GM18507 (cell line): ENCODE measurements at places on chromosomes 5 and 9.

DNA sequence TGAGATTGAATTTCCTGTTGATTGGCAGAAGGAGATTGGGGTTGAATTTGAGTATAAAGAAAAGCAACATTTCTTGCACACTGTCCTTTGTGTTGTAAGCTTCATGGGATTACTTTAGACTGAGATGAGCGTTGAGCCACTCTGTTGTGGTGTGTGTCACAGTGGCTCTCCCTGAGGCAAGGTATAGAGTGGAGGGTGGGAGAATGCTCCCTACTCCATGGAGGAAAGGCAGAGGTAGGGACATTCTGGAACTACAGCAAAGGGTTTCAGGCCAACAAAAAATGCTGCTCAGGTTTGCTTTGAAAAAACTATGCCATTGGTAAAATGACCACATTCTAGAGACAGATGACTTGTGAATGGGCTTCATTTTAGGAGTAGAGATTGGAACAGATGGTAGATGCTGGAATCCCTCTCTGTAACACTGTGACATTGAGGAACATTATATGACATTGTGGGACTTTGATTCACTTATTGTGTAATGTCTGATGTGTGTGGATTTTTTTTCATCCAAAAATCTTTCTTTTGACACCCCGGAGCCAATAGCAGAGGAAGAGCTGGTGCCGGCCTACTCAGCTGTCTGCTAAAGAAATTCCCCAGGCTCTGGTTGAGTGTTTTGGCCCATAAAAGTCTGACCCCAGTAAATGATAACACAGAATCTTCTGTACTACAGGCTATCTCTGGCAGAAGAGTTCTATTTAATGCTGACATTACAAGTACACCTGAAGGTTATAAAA lies 6.2 kb upstream of the CEP120 start:
- no peak for DNase-seq

- DNase-seq, result no peak
Observed at GRCh38 chr9:122212473-122213004, 16.2 kb downstream of the LHX6 start.

GRCh38 chr5:5071554-5071953 lies 68.6 kb upstream of the ADAMTS16 start:
- no peak for DNase-seq

DNA sequence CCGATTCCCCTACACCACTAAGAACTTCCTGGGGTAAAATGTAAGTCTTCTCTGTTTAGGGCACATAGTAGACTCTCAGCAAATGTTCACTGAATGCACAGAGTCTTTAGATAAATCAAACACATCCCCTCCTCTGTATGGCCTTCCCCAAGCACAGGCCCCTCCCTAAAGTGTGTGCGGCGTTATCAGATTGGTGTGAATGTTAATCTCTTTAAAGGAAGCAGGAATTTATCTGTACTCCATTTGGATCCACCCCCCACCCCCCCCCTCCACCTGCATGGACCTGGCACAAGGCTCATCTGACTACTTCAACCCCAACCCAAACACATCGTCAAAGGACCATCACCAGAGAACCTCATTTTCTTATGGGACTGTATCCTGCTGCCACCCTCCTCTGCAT lies 6.3 kb downstream of the PCDH1 start:
- no peak for DNase-seq

DNA sequence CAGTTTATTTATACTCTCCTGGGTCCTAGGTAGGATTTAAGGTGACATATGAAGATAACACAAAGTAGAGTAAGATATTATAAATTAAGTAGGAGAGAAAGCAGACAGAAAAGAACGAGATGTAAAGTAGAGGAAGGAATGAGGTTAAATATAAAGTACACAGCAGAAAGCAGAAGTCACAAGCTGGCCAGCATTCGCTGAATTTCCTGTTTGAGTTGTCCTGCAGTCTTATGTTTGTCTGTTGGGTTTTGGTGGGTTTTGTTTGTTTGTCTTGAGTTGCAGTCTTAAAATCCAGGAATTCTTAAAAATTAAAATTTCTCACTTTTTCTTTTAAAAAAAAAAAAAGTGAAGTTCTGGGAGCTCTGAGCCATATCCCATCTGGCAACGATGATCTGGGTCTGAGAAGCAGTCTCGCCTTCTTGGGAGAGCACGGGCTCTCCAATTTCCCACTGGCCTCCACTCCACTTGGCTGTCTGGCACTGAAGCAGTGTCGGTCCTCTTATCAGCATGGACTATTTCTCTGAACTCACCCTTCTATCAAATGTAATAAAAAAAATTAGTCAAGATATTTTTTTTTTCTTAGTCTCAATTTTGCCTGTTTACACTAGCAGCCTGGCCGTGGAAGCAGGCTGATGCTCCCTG lies 2.0 kb downstream of the S100Z start:
- DNase-seq, result no peak
